ENCODE measurements at places on chromosomes 13 and 19. TPM values are rescaled to one million over a fixed set of nuclear protein-coding genes. Genes with fewer than 3 reads are reported as not detected.

The RNF225 gene
- not detected for polyA plus RNA-seq

The NLRP5 gene
- polyA plus RNA-seq = not detected

The MYDGF gene
- polyA plus RNA-seq = 68.3 TPM

The ERICH6B gene
- polyA plus RNA-seq = 4.7 TPM

The CEBPG gene
- polyA plus RNA-seq = 26.7 TPM

The TMEM38A gene
- polyA plus RNA-seq = 20.3 TPM

The PCSK4 gene
- polyA plus RNA-seq = 14.4 TPM

The ZNF506 gene
- 27.3 TPM for polyA plus RNA-seq

The NLRP11 gene
- not detected for polyA plus RNA-seq

The ADGRE3 gene
- not detected for polyA plus RNA-seq

The FLT1 gene
- 20.7 TPM for polyA plus RNA-seq

The KLC3 gene
- 0.44 TPM for polyA plus RNA-seq
